ENCODE measurements at places on chromosomes 4 and X. TPM values are rescaled to one million over a fixed set of nuclear protein-coding genes. Genes with fewer than 3 reads are reported as not detected.

DNA sequence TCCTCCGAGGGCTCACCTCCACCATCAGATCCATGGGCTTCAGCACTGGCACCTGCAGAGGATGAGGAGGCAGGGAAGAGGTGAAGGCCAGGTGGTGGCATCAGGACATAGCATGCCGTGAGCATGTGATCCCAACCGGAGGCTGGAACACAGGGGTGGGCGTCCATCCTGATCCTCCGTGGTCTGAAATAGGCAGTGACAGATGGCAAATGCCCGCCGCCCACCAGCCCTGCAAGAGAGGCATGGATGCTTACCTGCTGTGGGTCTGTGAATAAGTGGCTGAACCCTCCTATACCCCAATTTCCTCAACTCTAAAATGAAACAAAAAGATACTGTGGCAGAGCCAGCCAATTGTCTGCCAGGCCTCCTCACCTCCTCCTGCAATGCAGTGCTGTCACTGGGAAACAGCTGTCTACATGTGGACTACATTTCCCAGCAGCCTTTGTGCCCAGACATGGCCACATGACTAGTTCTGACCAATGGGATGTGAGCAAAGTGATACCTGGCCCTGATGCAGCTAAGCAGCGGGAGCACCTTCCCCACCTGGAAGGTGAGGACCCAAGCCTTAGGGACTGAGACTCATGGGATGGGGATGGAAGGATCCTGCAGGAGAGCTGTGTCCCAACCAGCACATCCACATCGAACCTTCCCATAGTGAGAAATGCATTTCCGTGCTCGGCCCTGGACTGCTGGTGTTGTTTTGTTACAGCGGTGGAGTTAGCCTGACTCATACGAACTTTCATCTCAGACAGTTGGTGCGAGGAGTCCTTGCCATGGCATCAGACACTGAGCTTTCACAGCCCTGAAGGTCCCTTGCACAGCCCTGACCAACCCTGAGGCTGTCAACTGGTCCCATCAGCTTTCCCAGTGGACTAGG lies 99.5 kb downstream of the PPP2R2C start:
- DNase-seq = no peak

- no peak for DNase-seq
Measured at GRCh38 chr4:143085659-143086058, 99.1 kb upstream of the USP38 start.

The DGKQ gene
- total RNA-seq = 10.1 TPM

DNA sequence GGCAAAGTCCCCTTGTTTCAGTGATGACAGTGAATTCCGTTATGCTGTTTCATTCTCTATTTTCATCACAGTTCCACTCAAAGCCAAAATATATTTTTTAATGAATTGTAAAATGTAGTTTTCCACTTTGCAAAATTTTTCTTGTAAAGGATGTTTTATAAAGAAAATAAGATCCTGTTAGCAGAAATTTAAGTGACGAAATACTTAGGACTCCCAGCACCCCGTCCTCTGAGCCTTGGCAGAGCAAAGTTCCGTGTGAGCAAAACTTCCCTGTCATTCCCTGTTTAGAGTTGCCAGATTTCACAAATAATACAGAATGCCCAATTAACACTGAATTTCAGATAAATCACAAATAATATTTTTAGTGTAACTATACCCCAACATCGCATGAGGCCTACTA lies 81.0 kb upstream of the RBPJ start:
- no peak for DNase-seq
